Stimulated activated CD8-positive, alpha-beta memory T cell treated with anti-CD3 and anti-CD28 coated beads, Interleukin-15, amount 100 ng/mL, for 24 hours (primary cell): ENCODE measurements at places on chromosomes 12 and 14.

DNA sequence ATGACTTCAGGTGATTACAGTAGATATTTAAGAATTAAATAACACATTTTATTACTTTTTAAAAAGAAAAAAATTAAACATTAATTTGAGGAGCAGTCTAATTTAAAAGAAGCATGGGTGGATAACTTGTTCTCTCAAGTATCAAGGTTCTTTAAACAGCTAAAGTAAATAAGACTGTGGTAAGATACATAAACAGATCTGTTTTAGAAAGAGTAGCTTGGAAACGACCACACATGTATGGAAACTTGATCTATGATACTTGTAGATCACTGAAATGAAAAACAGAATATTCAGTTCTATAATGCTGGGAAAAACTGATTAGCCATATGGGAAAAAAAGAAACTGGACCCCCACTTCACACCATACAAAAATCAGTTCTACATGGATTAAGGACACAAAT lies 36.0 kb downstream of the TC2N start:
- no peak for DNase-seq

DNA sequence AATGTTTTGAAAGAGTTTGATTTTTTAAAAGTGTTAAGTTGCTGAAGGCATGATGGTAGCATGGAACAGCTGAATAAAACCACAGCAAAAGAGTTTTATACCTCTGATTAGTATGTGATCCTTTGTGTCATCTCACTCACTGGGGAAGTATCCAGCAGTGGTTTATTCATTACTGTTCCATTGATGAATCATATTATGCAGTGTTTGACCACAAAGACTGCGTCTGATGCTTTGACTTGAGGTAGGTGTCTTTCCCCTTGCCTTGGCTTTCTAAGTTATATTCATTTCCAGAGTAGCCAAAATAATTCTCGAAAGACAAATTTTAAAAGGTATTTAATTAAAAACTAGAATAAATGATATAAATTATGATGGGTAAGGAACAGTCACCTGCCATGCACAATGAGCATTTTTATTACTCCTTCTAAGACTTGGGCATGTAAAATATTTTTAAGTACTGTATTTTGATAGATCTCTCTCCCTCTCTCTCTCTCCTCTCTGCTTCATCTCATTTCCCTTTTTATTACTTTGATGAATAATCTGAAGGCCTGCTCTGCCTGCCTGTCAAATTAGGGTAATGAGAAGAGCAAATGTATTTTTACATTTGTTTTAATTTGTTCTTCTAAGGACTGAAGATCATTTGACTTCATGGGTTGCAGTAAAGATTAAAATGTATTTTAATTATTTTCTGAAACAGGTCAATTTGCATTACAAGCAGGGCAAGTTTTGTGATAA lies 164.9 kb downstream of the NAV3 start:
- DNase-seq, result no peak

GRCh38 chr14:46198676-46199075 lies 452.9 kb downstream of the RPL10L start:
- no peak for DNase-seq

DNA sequence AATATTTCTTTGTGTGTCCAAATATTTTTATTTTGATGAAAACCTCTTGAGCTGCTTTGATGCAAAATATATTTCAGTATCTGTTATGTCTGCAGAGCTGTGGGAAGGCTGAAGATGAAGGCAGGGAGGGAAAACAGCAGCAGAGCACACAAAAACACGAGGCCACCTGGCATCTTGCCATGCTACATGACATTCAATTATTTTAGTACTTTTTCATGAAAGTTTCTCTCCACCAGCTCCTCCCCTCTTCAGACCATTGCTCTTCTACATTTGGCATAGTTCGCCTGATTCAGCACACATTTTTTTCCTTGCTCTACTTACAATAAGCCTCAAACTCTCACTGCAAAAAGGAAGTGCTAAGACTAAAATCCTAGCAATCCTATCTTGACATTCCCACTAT lies 4.6 kb upstream of the ALX1 start:
- DNase-seq, result no peak

- DNase-seq, result no peak
Measured at GRCh38 chr14:30445852-30446251, 113.1 kb upstream of the G2E3 start.

DNA sequence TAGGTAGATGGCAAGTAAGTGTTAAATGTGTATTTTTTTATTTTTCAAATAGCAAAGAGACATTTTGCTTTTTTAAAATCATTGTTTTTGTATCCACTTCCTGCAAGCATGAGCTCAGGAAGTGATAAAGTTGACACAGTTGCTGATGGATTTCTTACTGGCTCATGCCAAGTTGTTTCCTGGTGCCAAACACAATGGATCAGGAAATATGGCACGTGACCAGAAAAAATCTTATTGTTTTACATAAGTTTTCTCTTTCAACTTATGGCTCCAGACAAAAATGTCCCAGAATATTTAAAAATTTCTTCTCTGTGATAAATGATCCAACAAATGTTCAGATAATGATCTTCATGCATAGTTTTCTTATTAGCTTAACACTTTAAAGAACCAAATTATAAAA lies 1279.1 kb upstream of the FLRT2 start:
- no peak for DNase-seq

- DNase-seq, result no peak
Measured at GRCh38 chr12:59041241-59042121, 121.2 kb upstream of the LRIG3 start.

DNA sequence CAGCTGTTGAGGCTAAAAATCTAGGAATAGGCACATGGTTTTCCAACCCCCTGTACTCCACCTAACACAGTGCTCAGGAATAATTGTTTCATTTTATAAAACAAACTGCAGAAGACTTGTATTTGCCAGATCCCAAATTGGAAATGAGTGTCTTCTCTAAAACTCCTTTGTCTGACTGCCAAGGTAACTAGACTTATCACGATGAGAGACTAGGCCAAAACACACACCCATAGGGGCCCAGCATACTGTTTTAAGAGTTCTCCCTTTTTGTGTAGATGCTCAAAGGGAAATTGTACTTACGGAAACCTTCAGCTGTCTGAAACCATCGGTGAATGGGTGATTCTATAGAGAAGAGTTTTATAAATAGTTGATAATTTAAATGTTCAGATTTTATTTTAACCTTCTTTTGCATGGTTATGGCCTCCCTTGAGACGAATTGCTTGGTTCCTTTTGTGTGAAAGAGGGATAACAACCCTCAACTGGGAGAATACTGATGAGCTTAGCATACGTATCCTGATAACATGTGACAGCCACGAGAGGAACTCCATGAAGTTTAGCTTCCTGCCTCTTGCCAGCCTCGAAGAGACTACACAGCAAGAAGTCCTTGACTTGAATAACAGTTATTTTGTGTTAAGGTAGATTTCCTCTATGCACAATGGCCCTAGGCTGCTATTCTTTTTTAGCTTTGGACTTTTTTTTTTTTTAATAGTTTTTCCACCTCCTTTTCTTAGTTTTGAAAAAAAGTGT lies 103.3 kb downstream of the PELI2 start:
- DNase-seq, result no peak

- DNase-seq, result no peak
Measured at GRCh38 chr12:93127582-93128331, 198.7 kb upstream of the EEA1 start.

DNA sequence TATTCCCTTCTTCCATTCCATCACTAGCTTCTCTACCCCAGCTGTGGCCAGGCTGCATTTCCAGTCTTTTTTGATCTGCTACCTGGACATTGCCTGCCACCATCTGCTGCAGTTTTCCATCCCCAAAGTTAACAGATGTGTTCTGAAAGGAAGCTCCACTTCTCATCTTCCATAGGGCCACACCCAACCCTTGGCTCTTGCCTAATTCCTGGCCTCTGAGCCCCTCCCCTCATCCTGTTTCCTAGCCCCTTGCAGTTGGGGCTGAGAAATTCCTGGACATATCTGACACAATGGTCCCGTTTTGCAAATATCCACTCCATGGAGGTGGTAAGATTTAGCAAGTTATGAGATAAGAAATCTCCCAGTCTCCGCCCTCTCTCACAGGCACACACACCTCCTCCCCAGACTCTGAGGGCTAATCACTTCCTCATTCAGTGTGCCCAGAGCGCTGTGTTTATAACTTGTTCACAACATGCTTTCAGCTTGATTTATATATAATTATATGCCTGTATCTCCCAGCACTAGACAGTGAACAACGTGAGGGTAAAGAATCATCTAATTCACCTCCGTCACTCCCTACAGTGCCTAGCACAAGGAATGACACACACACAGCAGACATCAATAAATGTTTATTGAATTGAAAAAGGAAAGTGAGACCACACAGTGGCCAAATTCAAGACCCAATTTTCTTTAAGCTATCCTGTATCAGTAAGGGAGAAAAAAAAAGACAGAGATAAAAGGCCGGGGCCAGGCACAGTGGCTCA lies 13.4 kb downstream of the SMUG1 start:
- no peak for DNase-seq

DNA sequence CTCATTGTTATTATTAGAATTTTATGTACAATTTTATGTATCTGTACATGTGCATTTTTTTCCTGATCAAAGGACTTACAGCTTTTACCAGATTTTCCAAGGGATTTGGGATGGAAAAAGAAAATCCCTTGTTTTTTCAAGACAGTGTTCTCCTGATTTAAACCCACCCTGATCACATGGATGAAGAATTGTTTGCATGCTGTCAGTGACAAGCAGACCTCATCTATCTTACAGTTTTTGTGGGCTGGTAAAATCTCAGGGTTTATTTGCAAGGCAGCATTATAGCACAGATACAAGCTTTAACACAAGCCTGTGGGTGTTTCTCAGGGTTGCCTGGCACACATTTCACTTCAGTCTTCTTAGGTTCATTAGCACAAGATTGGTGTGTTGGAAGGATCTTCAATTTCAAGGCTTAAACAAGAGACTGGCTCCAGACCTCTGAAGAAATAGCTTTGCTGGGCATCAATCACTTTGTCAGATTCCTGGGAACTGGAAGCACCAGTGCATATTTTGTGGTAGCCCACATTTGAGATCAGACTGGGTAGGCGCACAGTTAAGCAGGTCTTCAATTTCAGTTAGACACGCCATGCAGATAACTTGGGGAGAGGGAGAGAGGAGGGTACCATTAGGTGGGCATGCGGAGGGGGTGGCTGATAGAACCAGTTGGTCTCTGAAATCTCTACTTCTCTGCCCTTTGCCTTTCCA lies 118.0 kb downstream of the TBX5 start:
- no peak for DNase-seq

DNA sequence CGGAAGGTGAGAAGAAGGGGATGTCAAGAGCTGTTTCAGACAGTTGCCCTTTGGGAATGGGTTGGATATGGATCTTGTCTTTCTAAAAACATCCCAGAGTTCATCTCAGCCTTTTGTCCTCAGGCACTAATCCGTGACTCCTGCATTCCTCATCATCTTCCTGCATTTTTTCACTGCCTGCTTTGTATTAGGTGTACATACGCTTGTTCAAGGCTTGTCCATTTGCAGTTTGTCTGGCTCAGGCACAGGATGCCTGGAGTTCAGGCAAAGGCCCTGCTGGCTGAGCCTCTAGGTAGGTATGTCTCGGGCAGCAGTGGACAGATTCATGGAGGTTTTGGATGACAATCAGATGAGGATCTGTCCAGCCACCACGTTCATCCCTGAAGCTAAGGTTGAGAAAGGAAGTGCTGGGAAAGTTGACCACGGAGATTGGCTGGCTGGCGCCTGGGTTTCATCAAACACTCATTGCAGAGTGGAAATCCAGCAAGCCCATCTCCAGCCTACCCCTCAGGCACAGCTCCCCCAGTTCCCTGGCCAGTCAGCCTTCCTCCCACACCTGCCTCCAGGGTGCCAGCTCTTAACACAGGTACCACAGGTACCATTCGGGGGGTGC lies 12.4 kb upstream of the TMEM106C start:
- no peak for DNase-seq

DNA sequence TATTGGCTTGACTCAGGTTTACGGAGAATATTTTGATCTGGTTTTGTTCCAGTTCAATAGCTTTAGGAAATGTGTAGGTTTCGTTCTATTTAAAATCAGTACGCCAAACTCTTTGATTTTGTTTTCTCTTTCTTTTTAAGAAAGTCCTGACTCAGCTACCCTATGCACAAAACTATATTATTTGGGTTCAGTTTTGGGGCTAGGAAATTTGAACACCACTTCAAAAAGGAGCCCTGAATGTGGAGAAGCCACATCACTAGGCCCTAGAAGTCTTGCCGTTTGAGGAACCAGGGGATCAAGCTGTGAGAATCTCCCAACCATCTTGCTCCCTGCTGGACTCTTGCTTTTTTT lies 168.2 kb upstream of the BCL2L14 start:
- DNase-seq, result no peak

- no peak for DNase-seq
Measured at GRCh38 chr12:25970916-25971653, 12.6 kb downstream of the RASSF8 start.

DNA sequence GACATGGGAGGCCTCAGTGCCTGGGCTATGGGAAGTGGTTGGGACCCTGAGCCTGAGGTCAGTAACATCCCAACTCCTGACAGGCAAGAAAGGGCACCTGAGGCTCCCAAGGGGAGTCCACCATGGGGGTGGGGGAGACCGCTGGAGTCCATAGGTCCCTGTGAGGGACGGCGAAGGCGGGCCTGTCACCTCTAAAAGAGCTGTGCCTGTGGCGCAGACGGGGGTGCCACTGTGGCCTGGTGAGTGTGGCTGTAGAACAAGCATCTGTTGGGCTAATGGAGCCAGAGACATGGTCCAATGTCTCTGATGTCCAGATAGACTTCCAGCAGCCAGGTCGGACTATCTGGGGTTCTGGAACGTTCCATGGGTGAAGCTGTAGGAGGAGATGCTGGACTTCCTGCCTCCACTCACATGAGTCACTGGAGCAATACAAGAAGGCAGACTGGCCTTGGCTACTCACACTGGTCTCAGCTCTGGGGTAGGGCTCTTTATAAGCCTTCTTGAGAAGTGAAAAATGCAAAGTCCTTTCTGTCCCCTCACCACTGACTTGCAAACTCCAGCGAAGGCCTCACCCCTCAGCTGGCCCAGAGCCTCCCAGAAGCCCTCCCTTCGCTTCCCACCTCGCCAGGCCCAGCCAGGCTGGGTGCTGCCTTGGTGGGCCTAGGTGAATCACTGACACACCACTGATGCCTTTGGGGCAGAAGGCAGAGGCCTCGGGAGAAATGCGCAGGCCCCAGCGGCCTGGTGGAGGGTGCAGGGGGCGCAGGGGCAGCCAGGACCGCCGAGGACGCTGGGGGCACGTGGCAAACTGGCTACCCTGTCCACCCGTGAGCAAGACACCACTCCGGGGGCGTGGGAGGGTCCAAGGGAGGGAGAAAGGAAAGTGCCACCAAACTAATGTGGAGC lies 1.1 kb upstream of the TRAF3 start:
- no peak for DNase-seq

- DNase-seq, result no peak
Measured at GRCh38 chr12:111150921-111151840, 217.7 kb downstream of the PHETA1 start.

DNA sequence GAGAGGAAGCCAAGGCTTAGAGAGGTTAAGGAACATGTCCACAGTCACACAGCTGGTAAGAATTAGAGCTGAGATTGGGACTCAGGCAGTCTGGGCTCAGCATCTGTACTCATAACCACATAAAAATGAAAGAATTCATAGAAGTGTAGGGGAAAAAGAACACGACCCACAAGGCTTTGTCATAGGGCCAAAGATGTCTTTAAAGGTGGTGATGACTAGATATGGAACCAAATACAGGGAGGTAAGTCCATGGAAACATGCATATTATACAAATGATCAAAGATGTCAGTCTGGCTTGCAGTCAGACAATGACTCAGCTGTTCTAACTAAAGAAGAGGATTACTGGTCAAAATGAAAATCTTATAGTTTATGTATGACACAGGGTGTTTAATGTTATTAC lies 7.2 kb upstream of the SSPN start:
- no peak for DNase-seq
